ENCODE measurements at places on chromosomes 13 and 19. TPM values are rescaled to one million over a fixed set of nuclear protein-coding genes. Genes with fewer than 3 reads are reported as not detected.

- no peak overlapping the region for H3K4me3 ChIP-seq
- no peak overlapping the region for H3K27ac ChIP-seq
- H3K4me1 ChIP-seq, result no peaks in the 10 kb centered on the region
- H3K27me3 ChIP-seq, result no peaks in the 10 kb centered on the region
- DNase-seq, result no peak
Observed at GRCh38 chr13:22276616-22277015, 605.7 kb downstream of the FGF9 start.

Gene PDE4C
- 0.65 TPM for total RNA-seq

Gene SYT5
- 0.39 TPM for total RNA-seq

- H3K36me3 ChIP-seq, result peaks cover 3% of the 10 kb centered on the region
- peaks cover 14% of the 10 kb centered on the region for H3K4me1 ChIP-seq
- H3K27ac ChIP-seq, result no peak overlapping the region
- H3K27me3 ChIP-seq, result no peaks in the 10 kb centered on the region
Observed at GRCh38 chr13:40922437-40923040, 96.6 kb downstream of the ELF1 start.

GRCh38 chr13:102909971-102910370 lies 64.1 kb downstream of the ERCC5 start:
- no peak overlapping the region for H3K4me3 ChIP-seq
- peaks cover 11% of the 10 kb centered on the region for H3K27me3 ChIP-seq
- no peaks in the 10 kb centered on the region for H3K4me1 ChIP-seq
- H3K27ac ChIP-seq, result no peak overlapping the region

Gene NCR1
- 0.50 TPM for total RNA-seq

GRCh38 chr19:11179716-11180297 lies 17.5 kb downstream of the KANK2 start:
- H3K27me3 ChIP-seq, result peaks cover 7% of the 10 kb centered on the region
- H3K27ac ChIP-seq, result no peak overlapping the region
- no peaks in the 10 kb centered on the region for H3K36me3 ChIP-seq
- no peak overlapping the region for H3K4me3 ChIP-seq

DNA sequence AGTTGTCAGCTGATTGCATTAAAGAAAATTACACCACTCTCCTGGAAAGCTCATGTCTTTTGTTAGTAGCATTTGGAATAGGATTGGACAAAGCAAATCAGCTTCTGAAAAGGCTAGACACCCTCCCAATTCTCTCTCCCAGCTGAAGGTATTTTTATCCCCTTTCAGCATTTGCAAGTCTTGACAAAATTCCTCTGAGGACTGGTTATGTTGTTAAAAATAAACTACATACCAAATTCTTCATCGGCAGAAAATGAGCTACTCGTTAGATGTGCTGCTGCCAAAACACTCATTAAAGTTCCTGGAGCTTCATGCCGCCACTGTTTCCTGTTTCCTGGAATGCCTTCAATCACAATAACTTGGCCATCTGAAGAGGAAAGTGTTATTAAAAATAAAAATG lies 37.1 kb downstream of the UTP14C start:
- DNase-seq, result no peak
- H3K27ac ChIP-seq, result no peak overlapping the region
- no peaks in the 10 kb centered on the region for H3K36me3 ChIP-seq

DNA sequence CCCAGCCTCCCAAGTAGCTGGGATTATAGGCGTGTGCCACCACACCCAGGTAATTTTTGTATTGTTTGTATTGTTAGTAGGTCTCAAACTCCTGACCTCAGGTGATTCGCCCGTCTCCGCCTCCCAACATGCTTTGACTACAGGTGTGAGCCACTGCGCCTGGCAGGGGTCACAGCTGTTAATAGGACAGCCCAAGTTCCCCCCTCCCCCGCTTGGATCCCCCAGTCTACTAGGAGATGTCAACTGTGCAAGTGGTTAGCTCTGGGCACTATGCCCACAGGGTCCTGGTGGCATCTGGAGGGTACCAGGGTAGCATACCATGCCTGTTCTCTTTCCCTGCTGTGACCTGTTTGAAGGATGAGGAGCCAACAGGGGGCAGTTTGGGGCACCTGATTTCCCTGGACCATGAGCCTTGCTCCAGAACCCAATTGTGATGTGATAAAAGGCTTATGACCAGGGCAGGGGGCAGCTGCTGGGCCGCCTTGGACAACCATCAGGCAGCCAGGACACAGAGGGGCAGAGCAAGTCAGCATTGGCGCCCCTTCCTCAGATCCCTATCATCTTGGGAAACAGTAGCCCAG lies at the start of gene TSPAN16:
TSS of gene TSPAN16 (plus strand) at position 496 of the 581 bp plus-strand sequence. CDS start 138 bp downstream, outside the sequence.
- no peaks in the 10 kb centered on the region for H3K36me3 ChIP-seq
- DNase-seq, result no peak
- peaks cover 31% of the 10 kb centered on the region for H3K27me3 ChIP-seq
- peaks cover 6% of the 10 kb centered on the region for H3K4me1 ChIP-seq

Gene C19orf33
- not detected for total RNA-seq

DNA sequence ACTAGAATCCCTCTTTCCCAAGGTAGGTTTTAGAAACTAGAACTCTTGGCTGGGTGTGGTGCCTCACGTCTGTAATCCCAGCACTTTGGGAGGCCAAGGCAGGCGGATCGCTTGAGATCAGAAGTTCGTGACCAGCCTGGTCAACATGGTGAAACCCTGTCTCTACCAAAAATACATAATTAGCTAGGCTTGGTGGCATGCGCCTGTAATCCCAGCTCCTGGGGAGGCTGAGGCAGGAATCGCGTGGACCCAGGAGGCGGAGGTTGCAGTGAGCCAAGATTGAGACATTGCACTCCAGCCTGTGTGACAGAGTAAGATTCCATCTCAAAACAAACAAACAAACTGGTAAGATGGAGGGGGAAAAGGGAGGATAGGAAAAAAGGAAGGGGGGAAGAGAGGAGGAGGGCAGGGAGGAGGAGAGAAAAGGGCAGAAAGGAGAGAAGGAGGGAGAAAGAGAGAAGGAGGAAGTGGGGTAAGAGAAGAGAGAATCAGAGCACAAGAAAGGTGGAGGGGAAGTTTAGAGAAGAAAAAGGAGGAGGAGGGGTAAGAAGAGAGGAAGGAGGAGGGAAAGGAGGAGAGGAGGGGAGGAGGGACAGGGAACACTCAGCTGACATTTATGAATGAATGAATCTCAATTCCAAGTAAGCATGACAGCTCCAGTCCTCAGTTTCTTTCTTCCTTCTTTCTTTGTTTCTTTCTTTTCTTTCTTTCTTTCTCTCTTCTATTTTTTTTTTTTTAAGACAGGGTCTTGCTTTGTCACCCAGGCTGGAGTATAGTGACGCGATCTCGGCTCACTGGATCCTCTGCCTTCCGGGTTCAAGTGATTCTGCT lies 2.6 kb upstream of the SLC27A1 start:
- H3K4me1 ChIP-seq, result peaks cover 15% of the 10 kb centered on the region
- H3K4me3 ChIP-seq, result no peak overlapping the region
- DNase-seq, result no peak
- H3K36me3 ChIP-seq, result no peaks in the 10 kb centered on the region
- no peak overlapping the region for H3K27ac ChIP-seq

Gene UPK1A
- total RNA-seq, result 1.7 TPM

DNA sequence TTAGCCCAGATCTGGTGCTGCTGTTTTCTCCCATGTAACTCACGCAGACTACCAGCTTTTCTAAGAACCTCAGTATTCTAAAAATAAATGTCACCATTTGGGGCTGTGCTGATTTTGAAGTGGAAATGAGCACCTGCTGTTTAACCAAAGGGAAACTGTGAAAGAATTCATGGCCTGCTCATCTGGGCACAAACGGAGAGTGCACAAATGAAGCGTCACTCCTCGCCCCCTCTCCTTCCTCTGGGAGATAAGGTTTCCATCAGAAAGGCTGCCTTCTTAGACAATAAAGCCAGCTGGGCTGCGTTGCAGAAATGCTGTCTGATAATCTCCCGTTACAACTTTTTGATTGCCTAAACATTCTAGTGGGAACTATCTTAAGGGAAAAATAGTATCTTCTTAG lies 73.7 kb upstream of the SLC15A1 start:
- H3K27me3 ChIP-seq, result no peaks in the 10 kb centered on the region
- peaks cover 22% of the 10 kb centered on the region for H3K4me1 ChIP-seq
- no peak for DNase-seq

GRCh38 chr13:64900039-64900438 lies 2330.1 kb downstream of the PCDH9 start:
- no peak for DNase-seq
- no peaks in the 10 kb centered on the region for H3K4me1 ChIP-seq
- no peak overlapping the region for H3K4me3 ChIP-seq
- no peak overlapping the region for H3K27ac ChIP-seq
- H3K36me3 ChIP-seq, result no peaks in the 10 kb centered on the region
- no peaks in the 10 kb centered on the region for H3K27me3 ChIP-seq

DNA sequence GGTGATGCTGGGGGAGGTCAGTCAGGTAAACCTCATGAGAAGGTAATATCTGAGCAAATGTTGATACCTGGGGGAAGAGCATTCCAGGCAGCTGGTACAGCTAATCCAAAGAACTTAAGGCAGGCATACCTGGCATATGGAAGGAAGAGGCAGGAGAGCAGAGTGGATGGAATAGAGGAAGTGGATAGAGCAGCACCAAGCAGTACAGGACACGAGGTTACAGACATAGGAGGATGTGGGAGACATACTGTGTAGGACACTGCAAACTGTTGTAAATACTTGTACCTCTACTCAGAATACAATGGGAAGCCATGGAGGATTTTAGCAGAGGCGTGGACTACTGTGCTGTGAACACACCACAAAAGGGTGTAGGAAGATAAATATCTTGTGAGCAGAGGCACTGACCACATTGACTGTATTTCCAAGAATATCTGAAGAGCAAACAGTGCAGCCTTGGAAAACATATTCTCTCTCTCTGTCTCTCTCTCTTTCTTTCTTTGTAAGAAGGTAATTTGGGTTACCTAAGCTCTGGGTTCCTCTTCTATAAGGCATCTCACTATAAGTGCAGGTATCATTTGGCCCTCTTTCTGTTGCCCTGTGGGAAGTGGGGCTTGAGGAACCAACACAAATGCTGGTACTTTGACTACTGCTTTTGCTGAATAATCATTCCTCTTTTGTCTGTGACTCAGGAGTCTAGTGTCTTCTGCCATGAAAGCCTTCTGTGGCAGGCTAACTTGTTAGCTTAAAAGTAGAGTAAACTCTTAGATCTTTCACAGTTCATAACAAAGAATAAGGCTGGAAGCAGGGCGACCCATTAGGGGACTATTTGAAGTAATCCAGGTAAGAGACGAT lies 238.0 kb downstream of the VWA8 start:
- no peaks in the 10 kb centered on the region for H3K27me3 ChIP-seq
- H3K4me1 ChIP-seq, result no peaks in the 10 kb centered on the region
- no peak for DNase-seq
- peaks cover 5% of the 10 kb centered on the region for H3K36me3 ChIP-seq
- no peak overlapping the region for H3K27ac ChIP-seq
- no peak overlapping the region for H3K4me3 ChIP-seq

DNA sequence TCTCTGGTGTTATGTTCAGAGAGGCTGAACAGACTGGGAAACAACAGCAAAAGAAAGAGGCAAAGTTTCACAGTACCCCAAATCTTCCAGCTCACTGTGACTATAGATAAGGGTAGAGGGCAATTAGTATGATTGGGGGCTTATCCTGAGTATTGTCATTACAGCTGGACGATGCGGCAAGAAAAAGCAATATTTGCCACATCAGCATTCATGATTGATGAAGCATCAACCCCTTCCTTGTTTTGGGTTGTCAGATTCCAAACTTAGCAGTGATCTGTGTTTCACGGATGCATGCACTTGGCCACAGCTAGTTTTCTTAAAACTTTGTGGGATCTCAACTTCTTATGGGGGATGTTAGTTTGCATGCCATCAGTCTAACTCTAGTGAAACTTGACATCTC lies 348.8 kb upstream of the SLITRK5 start:
- no peak for DNase-seq
- H3K4me3 ChIP-seq, result no peak overlapping the region
- no peaks in the 10 kb centered on the region for H3K36me3 ChIP-seq

Gene ZMYM5
- 20.8 TPM for total RNA-seq

Gene TNFSF11
- total RNA-seq, result not detected

GRCh38 chr13:50451609-50452008 lies 391.9 kb downstream of the DLEU7 start:
- DNase-seq, result no peak
- no peaks in the 10 kb centered on the region for H3K4me1 ChIP-seq
- H3K36me3 ChIP-seq, result no peaks in the 10 kb centered on the region
- no peak overlapping the region for H3K27ac ChIP-seq

Gene HSD17B14
- total RNA-seq, result 3.3 TPM

- H3K4me1 ChIP-seq, result no peaks in the 10 kb centered on the region
- peaks cover 7% of the 10 kb centered on the region for H3K27me3 ChIP-seq
- no peak overlapping the region for H3K27ac ChIP-seq
- no peaks in the 10 kb centered on the region for H3K36me3 ChIP-seq
- H3K4me3 ChIP-seq, result no peak overlapping the region
Observed at GRCh38 chr13:77465603-77466195, 69.8 kb upstream of the SCEL start.

GRCh38 chr19:12574036-12574435 lies 22.8 kb upstream of the ZNF564 start:
- no peak overlapping the region for H3K4me3 ChIP-seq
- no peaks in the 10 kb centered on the region for H3K27me3 ChIP-seq
- peaks cover 7% of the 10 kb centered on the region for H3K4me1 ChIP-seq

DNA sequence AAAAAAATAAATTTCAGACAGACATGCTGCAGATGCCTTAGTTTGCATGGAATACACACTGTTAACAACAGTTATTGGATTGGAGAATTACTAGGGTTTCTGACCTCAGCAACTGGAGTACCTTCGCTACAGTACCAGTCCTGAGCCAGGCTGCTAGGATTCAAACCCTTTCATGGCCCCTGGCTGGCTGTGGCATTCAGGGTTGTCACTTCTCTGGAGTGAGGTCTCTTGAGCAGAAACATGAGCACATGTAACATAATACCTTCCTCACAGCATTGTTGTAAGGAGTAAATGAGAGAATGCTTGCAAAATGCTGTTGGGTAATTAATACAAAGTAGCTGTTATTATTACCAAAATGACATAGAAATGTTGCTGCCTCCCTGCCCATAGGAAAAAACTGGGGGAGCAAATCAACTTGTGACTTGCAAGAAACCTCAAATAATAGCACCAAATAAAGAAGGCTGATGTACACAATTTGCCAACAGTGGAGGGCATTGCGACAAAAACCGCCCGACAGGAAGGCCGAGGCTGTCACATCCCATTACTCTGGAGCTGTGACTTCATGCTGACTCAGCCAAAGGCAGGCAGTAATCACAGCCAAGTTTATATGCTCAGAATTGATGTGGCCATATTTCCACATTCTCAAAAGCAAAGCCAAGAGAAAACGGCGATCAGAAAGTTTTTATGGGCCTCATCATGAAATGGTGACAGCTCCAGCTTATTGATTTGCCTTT lies 100.4 kb downstream of the RFC3 start:
- no peak for DNase-seq
- H3K4me3 ChIP-seq, result no peak overlapping the region
- H3K4me1 ChIP-seq, result no peaks in the 10 kb centered on the region
- H3K27ac ChIP-seq, result no peak overlapping the region

Gene FOXO1
- total RNA-seq, result 39.8 TPM

GRCh38 chr13:49098198-49098597 lies 121.9 kb upstream of the MLNR start:
- H3K4me3 ChIP-seq, result no peak overlapping the region
- DNase-seq, result no peak
- H3K4me1 ChIP-seq, result peaks cover 7% of the 10 kb centered on the region
- H3K27me3 ChIP-seq, result no peaks in the 10 kb centered on the region
- H3K36me3 ChIP-seq, result peaks cover 2% of the 10 kb centered on the region
- no peak overlapping the region for H3K27ac ChIP-seq

- peak overlapping the region; percentile 86 for H3K4me3 ChIP-seq
- no peaks in the 10 kb centered on the region for H3K27me3 ChIP-seq
- H3K27ac ChIP-seq, result peak overlapping the region; percentile 92
- DNase-seq, result peak; percentile 85
- peaks cover 3% of the 10 kb centered on the region for H3K36me3 ChIP-seq
Observed at GRCh38 chr19:10270180-10270615, 722 bp upstream of the ICAM1 start.

Gene BRCA2
- 25.2 TPM for total RNA-seq

Measured in activated naive CD8-positive, alpha-beta T cell treated with anti-CD3 and anti-CD28 coated beads, Interleukin-2, amount 10 ng/mL, durations not matched to agents 7 days and 5 days (primary cell).